ENCODE measurements at places on chromosomes 1 and 21. TPM values are rescaled to one million over a fixed set of nuclear protein-coding genes. Genes with fewer than 3 reads are reported as not detected.
A peak's percentile ranks its signal among the peaks of the same experiment; 100 is the strongest.

DNA sequence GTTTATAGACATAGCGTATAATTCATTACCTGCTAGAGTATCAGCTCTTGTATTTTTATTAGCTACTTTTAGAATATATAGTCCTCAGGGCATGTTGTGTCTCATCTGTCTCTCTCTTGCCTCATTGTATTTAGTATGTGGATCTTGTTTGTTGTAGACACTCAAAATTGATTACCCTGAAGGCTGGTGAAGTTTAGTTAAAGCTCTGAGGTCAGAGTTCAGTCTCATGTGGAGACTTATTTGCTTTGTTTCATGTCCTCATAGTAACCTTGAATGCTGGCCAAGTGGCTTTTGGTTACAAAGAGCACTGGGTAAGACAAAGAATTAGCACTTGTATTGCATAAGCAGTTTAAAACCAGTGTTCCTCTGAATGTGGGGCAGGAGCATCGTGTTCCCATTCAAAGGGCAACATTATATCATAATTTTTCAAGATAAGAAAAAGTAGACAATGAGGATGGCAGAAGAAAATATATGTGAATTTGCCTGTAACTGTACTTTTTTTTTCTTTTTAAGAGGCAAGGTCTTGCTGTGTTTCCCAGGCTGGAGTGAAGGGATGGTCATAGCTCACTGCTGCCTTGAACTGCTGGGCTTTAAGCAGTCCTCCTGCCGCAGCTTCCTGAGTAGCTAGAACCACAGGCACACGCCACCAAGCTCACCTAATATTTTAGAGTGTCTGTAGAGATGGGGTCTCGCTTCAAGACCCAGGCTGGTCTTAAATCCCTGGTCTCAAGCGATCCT lies 17.4 kb downstream of the CNST start:
- DNase-seq, result no peak

The LCE3B gene
- total RNA-seq, result not detected

The KIAA0040 gene
- total RNA-seq, result 4.0 TPM

DNA sequence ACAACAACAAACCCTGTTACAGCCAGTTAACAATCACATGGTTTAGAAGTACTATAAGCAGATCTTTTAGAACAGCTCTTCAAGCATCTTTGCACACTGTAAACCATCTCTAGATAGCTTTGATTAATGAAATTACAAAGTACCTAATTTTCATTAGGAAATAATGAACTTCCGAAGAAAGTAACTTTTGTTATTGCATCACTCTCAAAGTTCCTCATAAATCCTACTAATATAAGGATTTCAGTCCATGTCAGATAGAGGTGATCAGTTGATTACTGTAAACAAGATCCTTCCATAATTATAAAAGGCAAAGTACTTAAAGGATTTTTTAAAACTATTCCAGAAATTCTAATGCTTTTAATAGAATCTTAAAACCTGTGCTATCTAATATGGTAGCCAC lies 58.2 kb downstream of the FAF1 start:
- no peak for DNase-seq

- peak; percentile 69 for DNase-seq
These were observed 44.7 kb upstream of the GOLT1A start for GRCh38 chr1:204258213-204259115.

DNA sequence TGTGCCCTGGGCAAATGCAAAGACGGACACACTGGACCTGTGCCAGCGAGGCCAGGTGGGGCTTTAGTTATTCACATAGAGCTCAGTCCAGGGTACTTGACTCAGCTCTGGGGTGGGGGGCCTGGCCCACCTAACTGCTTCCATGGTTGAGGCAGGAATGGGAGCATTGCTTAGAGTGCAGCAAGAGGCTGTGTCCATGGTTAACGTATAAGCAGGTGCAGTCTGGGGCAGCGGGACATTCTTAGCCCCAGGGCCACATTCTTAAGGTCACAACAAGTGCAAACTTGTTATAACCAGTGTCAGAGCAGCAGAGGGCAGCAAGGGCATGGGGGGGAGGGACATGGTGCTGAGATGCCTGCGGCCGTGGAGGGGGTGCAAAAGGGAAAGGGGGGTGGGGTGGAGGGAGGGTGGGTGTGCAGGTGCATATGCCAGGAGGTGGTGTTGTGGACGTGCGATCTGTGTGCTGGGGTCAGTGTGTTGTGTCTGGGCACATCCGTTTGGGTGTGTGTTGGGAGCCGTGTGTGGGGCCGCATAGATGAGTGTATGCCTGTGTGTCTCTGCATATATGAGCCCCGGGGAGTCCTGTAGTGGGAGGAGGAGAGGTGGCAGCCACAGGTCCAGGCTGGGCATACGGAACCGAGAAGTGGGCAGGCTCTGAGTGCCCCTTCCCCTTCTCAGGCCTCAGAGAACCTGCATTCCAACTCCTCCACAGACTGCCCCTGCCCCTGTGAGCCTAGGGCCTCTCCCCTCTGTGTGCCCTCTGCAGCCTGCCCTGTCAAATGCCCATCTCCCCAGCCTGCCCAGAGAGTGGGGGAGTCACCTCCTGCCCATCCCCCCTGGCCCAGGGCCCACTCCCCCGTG lies 8.4 kb downstream of the KCNJ10 start:
- DNase-seq, result no peak

The ZNF695 gene
- 3.0 TPM for total RNA-seq

The UQCRHL gene
- 4.6 TPM for total RNA-seq

The AMY1B gene
- total RNA-seq, result not detected

DNA sequence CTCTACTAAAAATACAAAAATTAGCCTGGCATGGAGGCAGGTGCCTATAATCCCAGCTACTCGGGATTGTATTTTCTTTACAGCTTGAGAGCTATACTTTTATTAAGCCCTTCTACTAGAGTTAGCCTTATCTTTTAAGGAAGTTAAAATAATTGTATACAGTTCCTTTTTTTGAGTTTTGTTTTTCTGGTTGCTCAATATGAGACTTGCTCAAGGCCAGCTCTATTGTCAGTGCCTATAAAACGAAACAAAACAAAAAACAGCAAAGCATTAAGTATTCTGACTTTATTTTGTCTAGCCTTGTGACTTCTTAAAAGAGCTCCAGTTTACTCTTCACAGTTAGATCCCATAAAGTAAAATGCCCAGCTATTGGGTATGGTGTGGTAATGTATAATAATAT lies 17.2 kb downstream of the PKN2 start:
- no peak for DNase-seq

DNA sequence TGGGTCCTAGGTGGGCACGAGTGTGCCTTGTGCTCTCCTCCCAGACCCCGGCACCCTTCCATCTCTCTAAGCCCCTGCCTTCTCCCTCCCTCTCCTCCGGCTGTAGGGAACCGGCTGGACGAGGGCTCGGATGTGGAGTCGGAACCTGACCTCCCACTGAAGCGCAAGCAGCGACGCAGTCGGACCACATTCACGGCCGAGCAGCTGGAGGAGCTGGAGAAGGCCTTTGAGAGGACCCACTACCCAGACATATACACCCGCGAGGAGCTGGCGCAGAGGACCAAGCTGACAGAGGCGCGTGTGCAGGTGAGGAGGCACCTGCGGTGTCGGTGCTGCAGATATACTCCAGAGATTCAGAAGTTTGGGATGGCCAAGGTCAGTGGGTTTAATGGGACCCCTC lies 61.0 kb downstream of the PAX7 start:
- DNase-seq, result no peak

The ATP6V1G3 gene
- total RNA-seq, result not detected

The SMCP gene
- total RNA-seq, result not detected

DNA sequence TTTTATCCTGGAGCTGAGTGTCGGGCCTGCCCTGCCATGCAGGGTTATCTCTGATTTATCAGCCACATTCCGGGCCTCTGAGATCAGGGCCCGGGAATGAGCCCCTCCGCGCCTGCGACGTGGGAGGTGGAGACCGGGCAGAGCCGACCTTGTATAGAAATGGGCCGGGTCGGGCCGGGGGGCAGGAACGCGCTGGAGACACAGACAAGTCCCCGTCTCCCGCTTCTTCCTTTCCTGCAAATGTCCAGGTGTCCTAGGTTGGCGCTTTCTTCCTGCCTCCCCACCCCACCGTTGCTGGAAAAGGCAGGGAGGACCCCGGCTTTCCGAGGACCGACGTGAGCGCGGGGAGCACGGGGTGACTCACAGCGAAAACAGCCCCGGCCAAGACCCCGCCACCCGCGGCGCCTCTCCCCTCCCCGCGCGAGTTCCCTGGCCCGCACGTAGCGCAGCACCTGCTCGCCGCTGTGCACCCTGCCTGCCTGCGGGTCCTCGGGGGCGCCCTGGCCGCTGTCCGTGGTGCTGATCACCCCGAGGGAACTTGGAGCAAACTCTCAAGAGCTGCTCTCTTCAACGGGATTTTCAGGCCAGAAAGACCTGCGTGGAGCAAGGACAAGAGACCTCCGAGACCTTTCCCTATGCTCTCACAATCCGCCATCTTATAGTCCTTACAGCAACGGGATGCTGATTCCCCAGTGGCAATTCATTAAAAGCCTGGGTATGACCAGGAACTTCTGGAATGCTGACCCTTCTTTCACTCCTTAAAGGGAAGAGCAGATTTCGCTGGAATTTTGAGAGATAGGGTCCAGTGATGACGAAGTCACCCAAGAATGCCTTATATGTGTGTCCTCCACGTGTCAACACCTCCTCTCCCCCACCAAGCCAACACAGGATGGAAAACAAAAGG lies 475 bp upstream of the NPPB start:
- peak; percentile 88 for DNase-seq

DNA sequence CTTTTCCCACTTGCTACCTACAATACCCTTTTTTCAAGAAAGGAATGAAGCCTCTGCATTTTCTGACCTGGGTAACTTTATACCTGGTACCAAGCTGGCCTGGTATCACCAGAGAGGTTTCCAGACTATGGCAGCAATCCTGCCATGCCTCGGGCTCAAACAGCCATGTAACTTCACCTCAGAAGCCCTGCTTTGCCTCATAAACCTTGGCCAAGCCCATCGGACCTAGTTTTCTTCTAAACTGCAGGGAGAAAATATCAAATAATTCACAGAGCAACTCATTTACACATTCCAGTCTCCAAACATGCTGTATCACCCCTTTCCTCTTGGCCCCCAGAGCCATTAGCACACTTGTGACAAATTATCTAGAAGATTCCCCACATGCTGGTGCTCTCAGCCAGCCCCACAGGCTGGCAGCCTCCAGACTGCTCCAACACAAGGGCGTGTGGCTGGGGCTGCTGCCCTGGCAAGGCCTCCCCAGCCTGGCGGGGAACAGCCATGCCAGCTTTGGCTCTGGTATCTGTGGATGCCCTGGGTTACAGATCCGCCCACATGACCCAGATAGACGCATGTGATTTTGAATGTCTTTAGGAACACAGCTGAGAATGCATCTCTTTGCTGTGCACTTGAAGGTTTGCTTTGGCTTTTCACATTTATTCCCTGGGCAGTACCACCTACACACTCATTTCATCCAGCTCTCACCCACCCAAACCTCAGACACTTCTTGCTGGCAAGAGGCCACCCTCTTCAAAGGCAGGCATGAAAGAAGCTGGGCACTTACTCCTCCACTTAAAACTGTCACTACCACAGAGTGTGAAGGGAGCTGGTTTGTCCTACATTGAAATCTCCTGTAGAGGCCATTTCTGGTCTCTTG lies 70.0 kb upstream of the BCAR3 start:
- no peak for DNase-seq

The COL11A1 gene
- 470 TPM for total RNA-seq

Data from SJSA1 (cell line).